ENCODE measurements at places on chromosomes 7 and 10.

GRCh38 chr7:100620239-100620638 is 7.9 kb downstream of the MOSPD3 start:
- no peak for DNase-seq

DNA sequence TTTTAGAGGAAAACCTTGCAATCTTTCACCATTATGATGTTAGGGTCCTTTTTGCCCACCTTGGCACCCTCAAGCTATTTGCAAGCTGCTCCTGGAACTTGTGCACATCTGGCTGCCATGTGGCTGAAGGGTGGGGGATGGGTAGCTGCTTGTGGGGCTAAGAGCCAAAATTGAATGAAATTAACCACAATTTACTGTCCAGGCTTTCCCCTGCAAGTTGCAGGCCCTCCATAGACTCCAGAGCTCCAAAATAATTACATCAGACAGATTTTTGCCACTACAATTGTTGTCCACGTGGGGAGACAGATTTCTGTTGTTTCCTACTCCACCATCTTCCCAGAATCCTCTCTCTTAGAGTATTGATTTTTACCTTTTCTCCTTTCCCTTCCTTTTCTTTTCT is 19.1 kb downstream of the PI4K2A start:
- no peak for DNase-seq

- no peak for DNase-seq
Measured at GRCh38 chr7:25858525-25859411, 293.2 kb upstream of the NFE2L3 start.

- no peak for DNase-seq
Measured at GRCh38 chr10:45075216-45075615, 74.5 kb downstream of the ZNF22 start.

GRCh38 chr10:5888351-5888750 is 1.3 kb downstream of the ANKRD16 start:
- DNase-seq, result no peak

DNA sequence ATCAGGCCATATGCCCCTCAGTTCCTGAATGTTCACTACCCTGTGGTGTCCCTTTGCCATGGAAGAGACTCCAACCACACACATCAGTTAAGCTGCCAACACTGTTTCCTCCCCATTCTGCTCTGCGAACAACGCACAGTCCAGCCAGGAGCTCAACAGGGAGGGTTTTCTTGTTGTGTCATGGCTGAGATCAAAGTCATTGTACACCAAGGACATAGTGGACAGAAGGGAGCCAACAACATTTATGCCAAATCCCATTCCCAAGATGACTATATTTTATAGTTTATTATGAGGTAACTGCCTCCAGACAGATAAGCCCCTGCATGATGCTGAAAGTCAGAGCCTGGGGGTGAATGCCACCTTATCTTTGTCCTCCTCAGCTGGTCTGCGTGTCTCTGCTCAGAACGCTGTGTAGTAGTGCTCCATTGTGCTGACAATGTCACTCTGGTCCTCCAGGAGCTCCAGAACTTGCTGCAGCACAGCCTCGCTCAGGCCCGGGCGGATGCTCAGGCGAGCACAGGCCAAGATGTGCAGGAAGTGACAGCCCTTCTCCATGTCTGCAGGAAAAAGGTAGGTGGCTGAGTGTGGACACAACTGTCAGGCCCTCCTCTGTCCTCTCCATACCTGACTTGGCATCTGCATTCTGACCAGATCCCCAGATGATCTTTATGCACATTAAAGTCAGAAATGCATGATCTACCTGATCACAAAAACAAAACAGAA is 27.1 kb upstream of the SH3PXD2A start:
- DNase-seq, result no peak

DNA sequence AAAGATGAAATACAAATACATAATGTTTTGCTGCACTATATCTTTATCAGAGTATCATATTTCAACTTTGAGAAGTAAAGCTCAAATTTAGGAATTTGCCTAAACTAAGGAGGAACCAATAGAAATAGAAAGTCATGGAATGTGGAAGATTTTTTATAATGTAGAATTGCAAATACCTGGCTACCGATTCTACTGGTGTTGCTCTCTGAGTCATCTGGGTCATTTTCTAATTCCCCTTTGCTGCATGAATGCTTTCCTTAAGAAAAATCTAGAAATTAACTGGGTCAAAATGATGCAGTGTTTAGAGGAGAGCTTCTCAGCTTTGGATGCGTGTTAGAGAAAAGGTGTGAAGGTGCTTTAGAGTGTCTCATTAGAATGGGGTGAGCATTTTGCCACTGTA is 568.9 kb upstream of the ANKRD30A start:
- no peak for DNase-seq

GRCh38 chr7:2621061-2621828 is 10.5 kb upstream of the TTYH3 start:
- no peak for DNase-seq

DNA sequence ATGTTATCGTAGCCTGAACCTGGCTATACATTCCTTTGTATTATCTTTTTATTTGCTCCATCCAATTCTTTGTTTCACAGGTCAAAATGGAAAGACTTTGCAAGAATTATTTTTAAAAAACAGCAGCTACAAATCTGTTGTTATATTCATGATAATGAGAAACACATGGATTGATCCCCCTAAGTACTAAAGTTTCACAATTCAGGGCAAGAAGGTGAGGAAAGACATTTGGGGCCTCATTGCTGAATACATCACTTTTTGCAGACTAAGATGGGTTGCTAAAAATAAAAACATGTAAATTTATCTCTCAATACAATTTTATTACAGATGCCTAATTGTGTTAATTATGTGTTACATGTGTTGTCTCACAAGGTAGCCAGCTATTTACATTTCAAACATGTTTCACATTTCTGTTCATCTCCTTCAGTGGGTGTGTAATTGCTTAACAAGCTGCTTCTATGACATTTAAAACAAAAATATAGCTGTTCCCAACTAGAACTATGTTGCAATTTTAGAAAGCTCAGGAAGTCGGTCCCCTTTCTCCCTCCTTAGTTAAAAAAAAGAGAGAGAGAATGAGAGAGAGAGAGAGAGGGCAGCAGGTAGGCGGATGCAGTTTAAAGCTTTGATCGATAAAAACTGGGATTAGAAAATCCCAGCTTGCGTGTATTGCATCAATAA is 606.3 kb upstream of the FZD8 start:
- DNase-seq, result no peak

DNA sequence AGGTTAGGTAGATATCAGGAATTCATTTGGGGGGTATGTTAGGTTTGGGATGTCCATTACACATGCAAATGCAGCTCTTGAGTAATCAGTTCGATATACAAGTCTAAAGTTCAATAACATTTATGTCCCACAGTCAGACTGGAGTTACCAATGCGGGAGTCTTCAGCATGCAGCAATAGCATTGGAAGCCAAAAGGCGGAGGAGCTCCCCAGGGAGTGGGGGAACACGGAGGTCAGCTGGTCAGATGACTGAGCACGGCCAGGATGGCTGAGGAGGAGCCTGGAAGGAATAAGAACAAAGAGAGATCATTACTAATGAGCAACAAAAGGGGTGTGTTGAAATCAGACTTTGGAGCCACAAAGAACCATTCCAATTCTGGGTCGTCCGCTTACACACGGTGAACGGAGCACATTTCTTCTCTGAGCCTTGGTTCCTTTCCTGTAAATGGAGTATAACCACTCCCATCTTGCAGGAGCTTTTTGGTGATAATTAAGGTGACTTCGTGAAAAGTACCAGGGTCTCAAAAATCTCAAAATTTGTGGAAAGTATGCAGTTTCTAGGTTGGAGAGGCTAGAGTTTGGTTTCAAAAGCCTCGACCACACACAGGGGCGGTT is 478 bp upstream of the ZNF22 start:
- no peak for DNase-seq

DNA sequence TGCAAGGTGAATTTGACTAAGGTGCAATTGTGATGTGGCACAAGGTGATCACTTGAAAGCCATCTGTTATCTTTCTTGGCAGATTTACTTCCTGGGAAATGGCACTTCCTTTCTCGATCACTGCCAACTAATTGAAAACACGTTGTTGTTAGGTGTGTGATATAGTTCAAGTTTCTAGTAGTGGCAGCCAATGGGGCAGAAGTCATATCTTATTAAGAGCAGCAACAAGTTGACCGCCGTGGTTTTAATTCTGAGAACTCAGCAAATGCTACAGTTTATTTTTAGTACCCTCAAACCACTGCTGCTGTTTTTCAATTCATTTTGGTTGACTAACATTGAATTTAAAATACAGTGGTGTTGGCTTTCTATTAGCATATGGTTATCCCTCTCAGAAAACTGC is 1.6 kb downstream of the CHN2 start:
- DNase-seq, result no peak

DNA sequence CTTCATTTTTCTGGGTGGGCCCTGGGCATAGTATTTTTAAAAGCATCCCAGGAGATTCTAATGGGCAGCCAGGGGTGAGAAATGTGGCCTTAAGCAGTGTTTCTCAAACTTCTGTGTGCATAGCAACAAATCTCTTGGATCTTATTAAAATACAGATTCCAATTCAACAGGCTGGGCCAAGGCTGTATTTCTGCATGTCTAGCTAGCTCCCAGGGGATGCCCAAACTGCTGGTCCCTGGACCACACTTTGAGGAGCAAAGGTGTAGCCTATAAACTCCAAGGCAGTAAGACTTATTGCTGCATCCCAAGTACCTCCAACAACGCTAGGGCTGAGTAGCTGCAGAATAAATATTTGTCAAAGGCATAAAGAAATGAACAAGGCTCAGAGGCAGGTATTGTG is 292.9 kb upstream of the ZMIZ1 start:
- no peak for DNase-seq

DNA sequence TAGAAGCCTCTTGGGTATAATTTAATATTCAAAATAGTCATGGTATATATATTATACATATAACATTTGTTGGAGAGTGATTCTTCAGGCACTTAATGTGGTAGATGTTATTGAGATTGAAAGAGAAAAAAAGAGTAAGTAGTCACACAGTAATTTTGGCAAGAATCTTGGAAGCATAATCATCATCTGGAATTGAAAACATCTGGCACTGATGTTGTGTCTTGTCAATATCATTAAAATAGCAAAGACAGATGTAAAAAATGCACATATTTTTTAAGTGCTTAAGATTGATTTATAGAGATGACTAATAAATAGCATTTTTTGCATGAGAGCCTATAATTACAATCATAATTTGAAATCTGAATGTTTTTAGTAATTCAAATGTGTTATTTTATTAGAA is 9.5 kb downstream of the SEMA3D start:
- DNase-seq, result no peak

GRCh38 chr7:106968160-106968559 is 76.3 kb upstream of the PRKAR2B start:
- DNase-seq, result no peak

DNA sequence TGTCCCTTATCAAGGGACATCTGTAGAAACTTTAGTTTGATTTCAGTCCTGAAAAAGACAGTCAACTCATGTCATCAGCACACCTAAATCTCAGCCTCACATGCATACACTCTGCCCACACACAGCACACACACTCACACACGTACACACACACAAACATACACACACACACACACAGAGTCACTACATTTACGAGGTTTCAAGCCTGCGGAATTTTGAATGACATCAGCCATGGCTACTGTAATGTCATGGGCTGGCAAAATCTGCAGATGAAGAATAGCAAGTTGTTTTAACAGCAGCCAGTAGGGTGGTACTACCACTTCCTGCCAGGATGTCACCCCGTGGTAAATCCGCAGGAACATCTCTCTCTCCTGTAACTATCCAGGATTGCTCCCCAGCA is 37.1 kb upstream of the EZH2 start:
- no peak for DNase-seq

- DNase-seq, result no peak
Measured at GRCh38 chr7:3953133-3953532, 652.1 kb downstream of the SDK1 start.

GRCh38 chr7:66558660-66559465 is 69.8 kb upstream of the KCTD7 start:
- no peak for DNase-seq

- DNase-seq, result no peak
Measured at GRCh38 chr7:117612637-117613036, 132.8 kb downstream of the CFTR start.

DNA sequence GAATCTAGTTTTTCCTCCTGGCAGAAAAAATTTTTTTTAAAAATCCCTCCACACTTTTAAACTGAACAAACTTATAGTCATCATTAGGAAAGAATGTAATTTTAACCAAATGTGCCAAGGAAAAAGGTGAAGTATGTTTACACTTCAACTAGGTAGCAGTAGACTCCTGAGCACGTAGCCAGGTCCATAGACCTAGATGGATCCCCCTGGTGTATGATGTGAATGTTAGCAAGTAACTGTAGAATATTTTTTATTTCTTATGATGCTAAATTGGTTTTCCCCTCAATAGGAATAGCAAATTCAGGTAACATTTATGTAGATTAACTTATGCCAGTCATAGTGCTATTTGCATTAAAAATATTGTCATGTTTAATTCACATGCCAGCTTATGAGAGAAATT is 19.6 kb downstream of the CABCOCO1 start:
- DNase-seq, result no peak

Data from SHP77 treated with DMSO at 0.1 percent for 48 hours (cell line).